CD8-positive, alpha-beta T cell (primary cell): ENCODE measurements at places on chromosomes 2 and 18.

DNA sequence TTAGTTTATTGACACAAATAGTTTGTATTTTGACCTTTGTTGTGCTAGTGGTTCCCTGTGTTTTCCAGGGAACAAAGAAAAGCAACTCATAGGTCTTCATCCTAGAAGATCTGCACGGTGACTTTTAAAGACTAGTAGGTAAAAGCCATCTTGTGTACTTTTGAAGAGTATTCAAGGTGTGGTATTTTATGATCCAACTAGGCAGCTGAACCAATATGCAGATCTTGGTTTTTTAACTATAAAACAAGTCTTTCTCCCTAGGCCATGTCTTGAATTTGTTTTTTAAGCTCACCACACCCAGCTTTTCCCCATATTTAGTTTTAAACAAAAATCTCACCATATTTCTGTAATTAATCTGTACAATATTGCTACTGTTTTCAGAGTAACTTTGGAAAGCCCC, 30.0 kb upstream of the MYO1B start:
- no peak for DNase-seq

DNA sequence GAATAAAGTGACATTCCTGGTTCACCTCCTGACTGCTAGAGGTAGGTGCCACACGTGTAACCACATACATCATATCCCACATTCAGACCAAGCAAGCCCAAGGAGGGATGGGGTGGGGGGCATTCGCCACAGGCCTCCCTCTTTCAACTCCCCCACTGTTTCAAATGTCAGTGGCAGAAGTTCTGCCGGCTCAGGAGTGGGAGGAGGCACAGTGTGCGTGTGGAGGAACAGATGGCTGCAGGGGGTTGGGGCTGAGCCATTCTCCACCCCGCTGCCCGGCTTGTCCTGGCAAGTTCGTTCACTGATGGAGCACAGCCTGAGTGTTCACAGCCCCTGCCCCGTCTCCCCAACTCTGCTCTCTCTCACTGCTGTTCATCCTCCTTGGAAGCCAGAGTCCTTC, 75.4 kb upstream of the TANC1 start:
- no peak for DNase-seq

- DNase-seq, result no peak
Measured at GRCh38 chr2:171044416-171044815, 115.4 kb downstream of the GORASP2 start.

- DNase-seq, result no peak
Measured at GRCh38 chr2:20139407-20140172, 85.3 kb downstream of the SDC1 start.

GRCh38 chr2:113854970-113855740, 34.7 kb upstream of the ACTR3 start:
- no peak for DNase-seq

GRCh38 chr2:5976531-5977065, 284.4 kb downstream of the SOX11 start:
- no peak for DNase-seq

DNA sequence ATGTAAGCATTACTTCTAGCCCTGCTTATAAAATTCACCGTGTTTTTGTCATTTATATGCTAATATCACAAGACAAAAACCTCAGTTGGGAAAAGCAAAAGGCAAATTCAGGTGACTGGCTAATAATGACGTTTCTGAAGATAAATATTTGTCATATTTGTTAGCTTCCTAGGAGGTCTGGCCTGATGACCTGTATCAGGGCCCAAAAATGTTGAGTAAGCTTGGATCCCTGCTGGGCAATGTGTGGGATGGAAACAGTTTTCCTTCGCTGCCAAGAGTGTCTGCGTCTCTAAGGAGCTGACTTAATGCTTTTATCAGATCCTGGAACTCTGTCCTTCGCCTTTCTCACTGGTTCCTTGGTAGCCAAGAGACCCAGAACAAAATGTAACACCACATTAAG, 230.1 kb upstream of the PXDN start:
- DNase-seq, result no peak

DNA sequence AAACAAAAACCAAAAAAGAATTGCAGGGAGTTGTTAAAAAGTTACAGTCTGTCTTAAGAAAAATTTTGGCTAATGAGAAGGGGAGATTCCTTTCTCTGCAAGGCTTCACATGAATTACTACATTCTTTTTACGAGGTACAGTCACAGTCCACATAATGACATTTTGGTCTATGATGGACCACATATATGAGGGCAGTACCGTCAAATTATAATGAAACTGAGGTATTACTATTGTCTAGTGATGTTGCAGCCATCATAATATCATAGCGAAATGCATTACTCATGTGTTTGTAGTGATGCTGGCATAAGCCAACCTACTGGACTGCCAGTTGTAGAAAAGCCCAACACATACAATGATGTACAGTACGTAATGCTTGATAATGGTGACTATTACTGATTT, 12.5 kb downstream of the SERPINB7 start:
- DNase-seq, result no peak

GRCh38 chr18:26763446-26764110, 101.9 kb downstream of the AQP4 start:
- DNase-seq, result no peak

DNA sequence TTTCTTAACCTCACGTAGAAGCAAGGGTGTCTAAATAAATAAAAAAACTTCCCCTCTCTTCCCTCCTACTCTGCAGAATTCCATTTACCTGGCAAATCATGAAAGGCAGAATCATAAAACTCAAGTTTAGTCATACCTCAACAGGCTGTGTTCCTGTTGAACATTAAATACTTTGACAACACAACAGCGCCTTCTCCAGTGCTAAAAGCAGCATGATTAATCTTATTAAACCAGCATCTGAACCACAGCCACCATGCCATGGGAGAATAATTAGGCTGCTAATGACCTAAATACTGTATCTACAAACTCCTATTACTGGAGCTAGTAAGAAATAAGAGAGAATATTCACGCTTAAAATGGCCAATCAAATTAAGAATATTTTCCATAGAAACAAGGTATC, 68.1 kb downstream of the CDH2 start:
- no peak for DNase-seq
